Vagina (tissue), 2 donors: ENCODE measurements at places on chromosomes 7 and 10.

DNA sequence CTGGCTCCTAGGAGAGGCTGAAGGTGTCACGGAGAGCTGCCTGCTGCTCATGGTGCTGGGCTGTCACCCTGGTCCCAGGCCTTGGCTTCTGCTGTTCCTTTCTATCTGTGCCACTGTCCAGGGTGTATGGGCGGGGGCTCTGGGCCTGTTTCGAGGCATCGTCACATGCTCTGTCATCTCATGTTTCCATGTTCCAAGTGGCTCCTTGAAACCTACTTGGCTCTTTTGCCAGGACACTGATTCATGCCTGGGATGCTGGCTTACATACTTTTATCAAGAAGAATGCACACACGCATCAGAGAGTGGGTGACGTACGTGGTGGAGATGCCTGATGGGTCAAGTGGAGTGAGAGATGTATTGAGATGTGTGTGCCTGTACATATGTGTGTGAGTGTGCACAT is 50.9 kb downstream of the ADCY1 start:
- DNase-seq, result no peak

GRCh38 chr10:93376372-93377293 is 105.5 kb downstream of the MYOF start:
- DNase-seq, result no peak

DNA sequence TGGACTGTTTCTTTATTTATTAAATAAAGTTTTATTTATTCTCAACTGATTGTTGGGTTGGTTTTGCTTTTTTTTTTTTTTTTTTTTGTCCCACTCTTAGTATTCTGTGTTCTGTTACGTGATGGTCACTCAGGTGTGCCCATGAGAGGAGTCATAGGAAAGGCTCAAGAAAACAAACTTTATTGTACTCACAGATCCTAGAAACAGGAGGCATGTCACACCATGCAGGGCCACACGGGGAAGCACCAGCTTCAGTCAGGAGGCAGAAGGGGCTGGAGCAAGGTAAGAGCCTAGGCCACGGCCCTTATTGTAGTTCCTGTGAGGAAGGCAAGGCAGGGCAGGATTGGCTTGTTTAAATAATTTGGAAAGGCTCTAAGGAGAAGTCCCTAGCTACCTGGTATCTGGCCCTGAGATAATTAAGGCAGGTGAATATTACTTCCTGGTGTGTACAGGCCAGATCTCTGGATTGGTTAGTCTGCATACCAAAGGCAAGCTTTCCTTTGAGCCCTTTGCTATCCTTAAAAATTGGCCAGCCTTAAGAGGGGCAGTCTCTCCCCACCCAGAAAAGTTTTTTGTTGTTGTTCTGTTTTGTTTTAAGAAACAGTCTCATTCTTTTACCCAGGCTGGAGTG is 8.3 kb downstream of the ATOH7 start:
- no peak for DNase-seq

DNA sequence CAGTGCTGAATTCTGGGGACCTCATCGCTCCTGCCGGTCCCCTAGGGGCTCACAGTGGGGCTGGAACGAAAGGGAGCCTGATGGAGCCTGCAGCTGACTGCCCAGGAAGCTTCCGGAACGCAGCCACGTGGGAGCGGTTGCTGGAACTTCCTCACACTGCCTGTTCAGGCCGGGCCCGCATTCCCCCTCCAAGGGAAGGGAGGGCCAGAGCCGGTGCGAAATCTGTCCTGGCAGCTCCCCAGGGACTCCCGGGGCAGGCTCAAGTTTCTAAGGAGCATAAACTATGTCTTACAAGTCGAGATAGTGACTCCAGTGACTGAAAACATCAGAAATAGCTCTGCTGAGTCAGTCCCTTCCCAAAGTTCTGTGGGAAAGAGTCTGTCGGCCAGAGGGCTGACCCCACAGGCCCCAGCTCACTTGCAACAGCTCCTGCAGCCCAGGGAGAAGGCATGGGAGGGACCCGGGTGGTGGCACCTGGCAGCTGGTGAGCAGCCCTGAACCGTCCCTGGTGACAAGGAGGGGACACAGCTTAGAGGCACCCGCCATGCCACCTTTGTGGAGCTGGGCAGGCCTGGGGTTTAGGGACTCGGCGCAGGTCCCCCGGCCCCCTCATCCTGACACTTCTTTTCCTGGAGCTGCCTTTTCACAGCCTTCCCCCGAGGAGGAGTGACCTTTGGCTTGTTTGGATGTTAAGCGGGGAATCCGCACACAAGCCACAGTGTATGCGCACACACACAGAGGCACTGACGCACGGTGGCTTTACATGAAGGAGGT is 47.6 kb downstream of the PDGFA start:
- no peak for DNase-seq

DNA sequence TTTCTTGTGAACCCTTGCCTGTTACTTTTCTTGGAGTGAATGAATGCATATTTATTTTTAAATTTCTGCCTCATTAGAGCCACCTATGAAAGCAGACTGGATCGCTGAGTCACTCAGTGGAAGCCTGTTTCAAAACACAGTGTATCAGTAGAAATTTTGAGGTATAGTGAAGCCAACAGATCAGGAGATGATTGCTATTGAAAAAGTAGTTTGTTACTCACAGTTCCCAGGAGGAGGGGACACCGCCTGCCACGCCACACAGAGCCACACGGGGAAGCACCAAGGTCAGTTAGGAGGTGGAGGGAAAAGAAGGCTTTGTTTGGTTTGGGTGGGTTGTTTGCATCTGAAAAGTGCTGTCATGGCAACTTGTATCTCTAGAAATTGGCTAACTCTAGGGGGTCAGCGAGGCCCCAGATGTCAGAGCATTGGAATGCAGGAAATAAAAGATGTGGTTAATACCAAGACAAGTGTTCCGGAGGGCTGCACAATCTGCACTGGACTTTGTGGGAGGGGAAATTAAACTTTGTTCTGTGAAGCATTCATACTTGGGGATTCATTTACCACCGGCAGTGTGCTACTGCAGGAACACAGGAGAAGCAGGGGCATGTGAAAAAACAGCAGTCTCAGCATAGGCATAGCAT is 106.4 kb upstream of the SDK1 start:
- no peak for DNase-seq

DNA sequence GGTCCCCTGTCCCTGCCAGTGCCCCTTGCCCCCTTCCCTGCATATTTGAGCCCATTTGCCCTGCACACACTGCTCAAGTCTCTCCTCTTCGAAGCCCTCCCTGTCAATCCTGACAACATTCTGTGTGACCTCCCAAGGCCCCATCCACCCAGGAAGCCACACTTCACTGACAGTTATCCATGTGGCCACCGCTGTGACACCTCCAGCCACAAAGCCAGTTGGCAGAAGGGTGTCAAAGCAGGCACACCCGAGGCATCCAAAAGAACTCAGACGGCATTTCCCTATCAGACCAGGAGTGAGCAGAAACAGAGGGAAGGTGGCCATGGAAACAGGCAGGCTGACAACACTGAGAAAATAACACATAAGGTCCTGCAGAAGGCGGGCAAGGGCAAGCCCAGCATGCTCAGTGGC is 4.6 kb downstream of the POLM start:
- no peak for DNase-seq

DNA sequence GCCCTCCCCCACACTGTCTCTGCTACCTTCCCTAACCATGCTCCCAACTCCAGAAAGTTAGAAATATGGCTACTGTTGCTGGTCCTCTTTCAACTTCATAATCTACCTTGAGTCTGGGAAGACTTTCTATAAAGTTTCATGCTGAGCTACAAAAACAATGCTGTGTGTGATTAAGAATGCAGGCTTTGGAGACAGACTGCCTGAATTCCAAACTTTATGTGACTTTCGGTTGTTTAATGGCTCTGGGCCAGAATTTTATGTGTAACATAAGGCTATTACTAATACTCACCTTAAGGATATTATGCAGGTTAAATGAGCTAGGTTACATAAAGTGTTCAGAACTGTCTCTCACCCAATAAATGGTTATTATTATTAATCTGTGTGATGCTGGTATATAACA is 19.1 kb downstream of the BET1 start:
- DNase-seq, result no peak

DNA sequence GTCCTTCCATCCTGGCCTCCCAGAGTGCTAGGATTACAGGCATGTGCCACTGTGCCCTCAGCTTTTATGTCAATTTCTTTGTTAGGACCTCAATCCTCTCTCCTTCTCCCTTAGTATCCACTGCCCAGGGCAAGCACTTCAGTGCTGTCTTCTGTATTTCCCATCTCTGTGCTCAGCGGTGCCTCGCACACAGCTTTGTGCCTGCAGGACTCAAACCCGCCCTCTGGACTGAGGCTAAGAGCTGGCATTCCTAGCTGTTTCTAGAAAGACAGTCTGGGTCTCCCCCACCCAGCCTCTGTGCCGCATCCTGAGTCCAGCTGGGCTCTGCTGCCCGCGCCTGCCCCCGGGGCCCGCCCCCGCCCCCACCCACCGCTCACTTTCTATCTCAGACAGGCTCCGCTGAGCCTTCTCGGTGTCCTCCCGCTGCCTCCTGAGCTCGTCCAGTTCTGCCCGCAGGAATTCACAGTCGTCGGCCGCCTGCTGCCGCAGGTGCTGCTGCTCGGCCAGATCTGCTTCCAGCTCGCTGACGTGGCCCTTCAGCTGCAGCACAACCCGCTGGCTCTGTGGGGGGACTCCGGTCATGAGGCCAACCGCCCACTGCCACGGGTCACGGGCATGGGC is 67.3 kb downstream of the SPDYE5 start:
- DNase-seq, result no peak

- DNase-seq, result no peak
These were observed 7.4 kb downstream of the TTYH3 start for GRCh38 chr7:2639181-2639681.

GRCh38 chr10:8158193-8159071 is 103.9 kb downstream of the GATA3 start:
- no peak for DNase-seq

- no peak for DNase-seq
These were observed 87.4 kb downstream of the CCNY start for GRCh38 chr10:35423505-35424306.

DNA sequence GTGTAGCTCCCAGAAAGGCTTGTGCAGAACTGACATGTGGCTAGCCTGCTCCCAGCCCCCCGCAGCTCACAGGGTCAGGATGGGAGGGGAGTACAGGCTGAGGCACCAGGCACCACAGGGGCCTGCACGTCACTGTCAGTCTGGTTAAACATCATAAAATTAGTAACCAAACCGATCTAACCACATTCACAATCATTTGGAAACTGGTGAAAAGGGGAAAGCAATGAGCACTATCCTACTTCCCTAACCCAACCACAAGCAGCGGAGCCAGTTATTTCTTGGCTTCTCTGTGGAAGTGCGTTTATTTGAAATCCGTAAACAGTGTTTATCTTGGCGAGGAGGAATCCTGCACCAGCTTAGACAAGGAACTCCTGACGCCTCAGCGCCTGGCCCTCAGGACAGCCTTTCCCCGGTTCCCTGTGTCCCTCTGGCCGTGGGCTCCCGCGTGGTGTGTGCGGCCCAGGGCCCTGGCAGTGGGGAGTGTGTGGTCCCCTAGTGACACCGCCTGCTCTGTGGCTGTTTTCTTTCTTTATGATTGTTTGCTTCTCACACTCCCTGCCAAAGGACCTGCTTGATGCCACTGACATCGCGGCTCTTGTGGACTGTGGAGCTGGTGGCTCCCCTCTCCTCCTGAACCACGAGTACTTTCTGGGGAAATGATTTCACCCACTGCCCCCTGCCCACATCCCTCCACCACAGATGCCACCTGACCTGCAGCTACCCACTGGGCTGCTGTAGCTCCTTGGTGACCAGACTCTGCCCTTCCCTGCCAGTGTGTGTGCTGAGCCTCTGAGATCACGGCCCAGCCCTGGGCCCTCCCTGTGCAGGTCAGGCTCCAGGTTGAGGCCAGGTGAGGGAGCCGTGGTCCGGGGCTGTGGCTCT is 38.0 kb downstream of the INPP5A start:
- no peak for DNase-seq

GRCh38 chr10:16440396-16441133 is 3.8 kb downstream of the PTER start:
- no peak for DNase-seq

GRCh38 chr10:122642726-122643605 is 56.7 kb downstream of the C10orf120 start:
- no peak for DNase-seq

GRCh38 chr10:74081192-74081803 is 69.3 kb downstream of the AP3M1 start:
- no peak for DNase-seq

DNA sequence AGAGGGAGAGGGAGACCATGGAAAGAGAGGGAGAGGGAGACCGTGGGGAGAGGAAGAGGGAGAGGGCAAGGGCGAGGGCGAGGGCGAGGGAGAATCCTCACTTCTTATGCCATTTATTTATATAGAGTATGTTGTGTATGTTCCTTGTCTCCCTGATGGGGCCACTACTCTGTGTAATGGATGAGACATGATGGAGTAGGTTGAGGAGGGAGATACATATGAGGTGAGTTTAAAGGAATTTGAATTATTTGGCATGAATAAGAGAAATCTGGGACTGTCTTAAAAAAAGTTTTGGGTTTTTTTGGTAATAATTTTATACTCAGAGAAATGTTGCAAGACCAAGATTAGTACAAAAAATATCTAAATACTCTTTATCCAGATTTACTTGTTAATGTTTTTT is 20.1 kb downstream of the CCSER2 start:
- DNase-seq, result no peak

DNA sequence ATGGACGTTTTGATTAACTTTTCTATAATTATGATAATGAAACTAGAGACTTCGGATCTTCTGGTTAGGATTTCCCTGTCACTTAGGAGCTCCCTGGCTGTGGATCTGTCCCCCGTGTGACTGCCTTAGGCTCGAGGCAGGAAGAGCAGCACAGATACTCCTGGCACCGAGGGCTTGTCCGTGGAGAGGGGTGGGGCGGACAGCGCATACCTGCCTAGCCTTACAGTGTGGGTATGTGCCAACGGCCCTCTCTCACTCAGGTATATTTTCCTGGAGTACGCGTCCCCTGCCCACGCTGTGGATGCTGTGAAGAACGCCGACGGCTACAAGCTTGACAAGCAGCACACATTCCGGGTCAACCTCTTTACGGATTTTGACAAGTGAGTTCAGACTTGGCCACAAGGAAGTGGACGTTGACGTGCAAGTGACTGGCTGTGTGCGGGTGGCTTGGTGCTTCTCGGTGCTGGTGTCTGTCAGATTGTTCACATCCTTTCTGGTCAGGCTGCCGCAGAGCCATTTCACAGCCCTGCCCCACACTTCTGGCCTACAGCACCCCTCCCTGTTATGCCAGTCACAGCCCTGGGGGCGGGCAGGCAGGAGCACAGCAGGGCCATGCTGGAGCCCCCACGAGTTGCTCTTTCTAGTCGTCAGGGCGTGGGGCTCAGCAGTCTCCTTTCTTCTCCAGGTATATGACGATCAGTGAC is 7.9 kb downstream of the EIF3B start:
- no peak for DNase-seq

- no peak for DNase-seq
These were observed 9.0 kb downstream of the PRKAG2 start for GRCh38 chr7:151867912-151868311.

DNA sequence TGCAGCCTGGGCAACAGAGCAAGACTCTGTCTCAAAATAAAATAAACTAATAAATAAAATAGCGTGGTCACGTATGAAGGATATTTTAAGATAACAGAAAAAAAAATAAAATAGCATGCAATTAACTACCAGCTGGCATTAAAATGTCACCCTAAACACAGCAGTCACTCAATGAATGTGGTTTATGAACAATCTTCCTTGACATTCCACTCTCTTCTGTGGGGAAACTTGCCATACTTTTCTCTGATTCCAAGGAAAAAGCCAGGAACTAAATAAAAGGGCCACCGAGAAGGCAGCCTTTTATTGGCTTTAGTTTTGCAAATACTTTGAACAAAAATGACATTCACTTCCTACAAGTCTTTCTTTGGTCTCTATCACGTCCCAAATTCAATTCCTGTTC is 266.6 kb downstream of the PARD3 start:
- DNase-seq, result no peak
